ENCODE measurements at places on chromosomes 16 and 17. TPM values are rescaled to one million over a fixed set of nuclear protein-coding genes. Genes with fewer than 3 reads are reported as not detected.
A peak's percentile ranks its signal among the peaks of the same experiment; 100 is the strongest.

GRCh38 chr17:81295676-81296381 is 722 bp upstream of the SLC38A10 start:
- H3K27me3 ChIP-seq: no peaks in the 10 kb centered on the region
- H3K4me1 ChIP-seq: peaks cover 27% of the 10 kb centered on the region
- peaks cover 3% of the 10 kb centered on the region for H3K36me3 ChIP-seq
- peak overlapping the region; percentile 92 for H3K4me3 ChIP-seq

The RSAD1 gene
- 53.4 TPM for total RNA-seq

DNA sequence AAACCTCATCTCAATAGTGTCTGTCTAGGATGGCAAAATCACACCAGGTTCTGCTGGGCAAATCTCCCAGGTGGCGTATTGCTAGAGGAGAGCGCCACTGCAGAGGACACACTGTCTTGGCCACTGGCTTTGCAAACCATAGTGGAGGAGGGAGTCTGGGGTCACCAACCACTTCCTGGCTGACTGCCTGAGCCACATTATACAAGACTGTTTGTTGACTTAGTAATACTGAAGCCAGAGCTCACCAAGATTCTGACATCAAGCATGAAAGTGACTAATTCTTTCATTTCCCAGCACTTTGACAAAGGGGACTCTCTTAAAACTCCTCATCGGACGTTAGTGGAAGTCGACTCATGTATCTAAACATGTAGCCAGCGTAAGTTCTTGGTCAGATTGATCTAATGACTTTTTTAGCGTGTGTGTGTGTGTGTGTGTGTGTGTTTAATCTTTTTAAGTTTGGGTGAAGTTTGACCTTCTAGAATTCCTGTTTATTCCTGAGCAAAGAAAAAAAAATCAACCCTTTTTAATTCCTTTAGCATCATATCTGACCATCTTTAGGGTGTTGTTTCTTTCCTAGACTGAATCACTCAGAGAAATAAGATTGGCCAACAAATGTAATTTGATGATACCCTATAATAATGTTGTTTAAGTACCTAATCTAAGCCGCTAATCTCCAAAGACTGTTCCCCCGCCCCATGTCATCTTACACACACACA is 13.7 kb downstream of the PITPNC1 start:
- H3K4me1 ChIP-seq: peaks cover 55% of the 10 kb centered on the region
- H3K4me3 ChIP-seq: peak overlapping the region; percentile 65
- DNase-seq: peak; percentile 70
- H3K36me3 ChIP-seq: peaks cover 2% of the 10 kb centered on the region
- H3K27me3 ChIP-seq: no peaks in the 10 kb centered on the region

DNA sequence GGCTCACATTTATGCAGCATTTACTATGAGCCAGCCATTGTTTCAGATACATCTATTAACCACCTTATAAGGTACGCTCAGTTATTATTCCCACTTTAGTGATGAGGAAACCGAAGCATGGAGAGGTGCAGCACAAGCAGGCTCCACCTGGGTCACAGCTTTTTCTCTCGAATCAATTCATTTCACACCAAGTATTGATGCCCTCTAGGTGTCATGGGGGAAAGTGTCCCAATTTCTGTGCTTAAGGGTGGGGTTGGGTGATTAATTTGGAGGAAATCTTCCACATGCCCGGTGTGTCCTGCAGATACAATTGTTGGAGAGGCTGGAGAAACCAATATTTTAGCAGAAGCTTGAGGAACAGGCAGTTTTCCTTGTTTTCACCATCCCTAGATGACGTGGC is 62.7 kb upstream of the DNAJA2 start:
- H3K4me1 ChIP-seq: no peaks in the 10 kb centered on the region
- peak overlapping the region; percentile 73 for H3K4me3 ChIP-seq

GRCh38 chr16:75754141-75754540 is 27.9 kb upstream of the CPHXL start:
- H3K36me3 ChIP-seq: no peaks in the 10 kb centered on the region
- no peak for DNase-seq
- H3K4me1 ChIP-seq: no peaks in the 10 kb centered on the region
- peaks cover 6% of the 10 kb centered on the region for H3K27me3 ChIP-seq
- no peak overlapping the region for H3K27ac ChIP-seq
- H3K4me3 ChIP-seq: no peak overlapping the region

- H3K36me3 ChIP-seq: no peaks in the 10 kb centered on the region
- H3K4me3 ChIP-seq: no peak overlapping the region
- no peak overlapping the region for H3K27ac ChIP-seq
- DNase-seq: no peak
- H3K4me1 ChIP-seq: no peaks in the 10 kb centered on the region
Measured at GRCh38 chr16:3115561-3115960, 3.2 kb downstream of the ZNF205 start.

DNA sequence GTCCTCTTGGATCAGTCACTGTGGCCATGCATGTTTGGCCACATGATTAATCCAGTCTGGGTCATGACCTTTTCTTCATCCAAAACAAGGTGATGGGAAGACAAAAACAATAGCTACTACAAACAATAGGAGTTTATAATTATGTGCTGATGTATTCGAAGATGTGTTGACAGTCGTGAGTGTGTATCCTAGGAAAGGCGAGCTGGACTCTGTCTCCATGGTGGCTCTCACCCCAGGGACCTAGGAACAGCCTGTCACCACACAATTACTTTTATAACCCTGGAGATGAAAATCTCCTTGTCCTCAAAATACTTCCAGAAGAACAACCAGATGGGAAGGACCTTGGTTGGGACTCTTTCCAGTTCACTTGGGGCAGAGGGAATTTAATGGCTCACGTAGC is 9.8 kb upstream of the PLK1 start:
- DNase-seq: no peak
- peaks cover 80% of the 10 kb centered on the region for H3K36me3 ChIP-seq
- no peak overlapping the region for H3K27ac ChIP-seq

GRCh38 chr16:86891121-86891520 is 312.8 kb downstream of the FOXL1 start:
- peaks cover 3% of the 10 kb centered on the region for H3K27me3 ChIP-seq
- no peak overlapping the region for H3K4me3 ChIP-seq
- no peaks in the 10 kb centered on the region for H3K4me1 ChIP-seq

- H3K36me3 ChIP-seq: no peaks in the 10 kb centered on the region
- no peak overlapping the region for H3K27ac ChIP-seq
- no peak overlapping the region for H3K4me3 ChIP-seq
- DNase-seq: no peak
- no peaks in the 10 kb centered on the region for H3K4me1 ChIP-seq
- H3K27me3 ChIP-seq: peaks cover 12% of the 10 kb centered on the region
Measured at GRCh38 chr17:21113716-21114115, 13.0 kb upstream of the DHRS7B start.

- no peak overlapping the region for H3K4me3 ChIP-seq
- no peaks in the 10 kb centered on the region for H3K4me1 ChIP-seq
- peaks cover 29% of the 10 kb centered on the region for H3K27me3 ChIP-seq
- no peaks in the 10 kb centered on the region for H3K36me3 ChIP-seq
- DNase-seq: no peak
- no peak overlapping the region for H3K27ac ChIP-seq
Measured at GRCh38 chr16:11283820-11284248, 2.7 kb upstream of the PRM1 start.

The CCL17 gene
- 1.3 TPM for total RNA-seq

GRCh38 chr17:77254951-77255825 is 114.4 kb downstream of the SEC14L1 start:
- no peaks in the 10 kb centered on the region for H3K36me3 ChIP-seq
- no peak for DNase-seq
- no peak overlapping the region for H3K4me3 ChIP-seq
- no peak overlapping the region for H3K27ac ChIP-seq
- H3K4me1 ChIP-seq: no peaks in the 10 kb centered on the region

The NOG gene
- total RNA-seq: not detected

DNA sequence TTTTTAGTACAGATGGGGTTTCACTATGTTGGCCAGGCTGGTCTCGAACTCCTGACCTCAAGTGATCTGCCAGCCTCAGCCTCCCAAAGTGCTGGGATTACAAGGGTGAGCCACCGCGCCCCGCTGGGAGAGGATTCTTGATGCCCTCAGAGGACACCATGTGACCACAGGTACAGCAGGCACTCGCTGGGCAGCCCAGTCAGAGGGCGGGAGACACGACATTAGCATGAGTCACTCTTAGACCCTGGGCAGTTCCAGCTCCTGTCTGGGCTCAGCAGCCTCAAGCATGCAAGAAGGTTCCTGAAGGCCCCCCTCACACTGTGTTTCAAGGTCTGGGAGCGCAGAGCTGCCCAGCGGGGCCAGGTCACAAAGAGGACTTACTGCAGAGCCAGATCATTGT is 11.9 kb downstream of the STAC2 start:
- no peak overlapping the region for H3K27ac ChIP-seq
- peaks cover 8% of the 10 kb centered on the region for H3K4me1 ChIP-seq
- H3K27me3 ChIP-seq: peaks cover 29% of the 10 kb centered on the region
- H3K36me3 ChIP-seq: no peaks in the 10 kb centered on the region
- DNase-seq: no peak

DNA sequence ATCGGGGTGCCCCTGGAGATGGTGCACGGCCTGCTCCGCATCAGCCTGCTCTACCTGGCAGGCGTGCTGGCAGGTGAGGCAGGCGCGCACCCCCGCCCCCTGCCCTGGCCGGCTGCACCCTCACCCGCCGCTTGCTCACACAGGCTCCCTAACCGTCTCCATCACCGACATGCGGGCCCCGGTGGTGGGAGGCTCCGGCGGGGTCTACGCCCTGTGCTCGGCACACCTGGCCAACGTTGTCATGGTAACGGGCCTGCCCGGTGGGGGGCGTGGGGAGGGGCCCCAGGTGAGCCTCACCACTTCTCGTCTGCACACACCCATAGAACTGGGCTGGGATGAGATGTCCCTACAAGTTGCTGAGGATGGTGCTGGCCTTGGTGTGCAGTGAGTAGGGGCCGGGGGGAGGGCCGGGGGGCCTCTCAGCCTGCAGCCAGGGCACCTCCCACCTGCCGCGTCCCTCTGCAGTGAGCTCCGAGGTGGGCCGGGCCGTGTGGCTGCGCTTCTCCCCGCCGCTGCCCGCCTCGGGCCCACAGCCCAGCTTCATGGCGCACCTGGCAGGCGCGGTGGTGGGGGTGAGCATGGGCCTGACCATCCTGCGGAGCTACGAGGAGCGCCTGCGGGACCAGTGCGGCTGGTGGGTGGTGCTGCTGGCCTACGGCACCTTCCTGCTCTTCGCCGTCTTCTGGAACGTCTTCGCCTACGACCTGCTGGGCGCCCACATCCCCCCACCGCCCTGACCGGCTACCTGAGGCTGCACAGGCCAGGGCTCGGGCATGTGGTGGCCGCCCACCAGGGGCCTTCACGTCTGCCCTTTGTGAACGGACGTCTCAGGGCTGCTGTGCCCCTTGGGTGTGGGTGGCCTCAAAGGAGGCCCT is 2.1 kb downstream of the RHBDL1 start:
- peaks cover 7% of the 10 kb centered on the region for H3K27me3 ChIP-seq
- H3K27ac ChIP-seq: no peak overlapping the region
- peaks cover 3% of the 10 kb centered on the region for H3K4me1 ChIP-seq
- DNase-seq: no peak
- peaks cover 17% of the 10 kb centered on the region for H3K36me3 ChIP-seq
- H3K4me3 ChIP-seq: no peak overlapping the region

GRCh38 chr16:86302421-86303109 is 207.8 kb upstream of the FOXF1 start:
- DNase-seq: no peak
- H3K4me3 ChIP-seq: no peak overlapping the region
- H3K36me3 ChIP-seq: no peaks in the 10 kb centered on the region

DNA sequence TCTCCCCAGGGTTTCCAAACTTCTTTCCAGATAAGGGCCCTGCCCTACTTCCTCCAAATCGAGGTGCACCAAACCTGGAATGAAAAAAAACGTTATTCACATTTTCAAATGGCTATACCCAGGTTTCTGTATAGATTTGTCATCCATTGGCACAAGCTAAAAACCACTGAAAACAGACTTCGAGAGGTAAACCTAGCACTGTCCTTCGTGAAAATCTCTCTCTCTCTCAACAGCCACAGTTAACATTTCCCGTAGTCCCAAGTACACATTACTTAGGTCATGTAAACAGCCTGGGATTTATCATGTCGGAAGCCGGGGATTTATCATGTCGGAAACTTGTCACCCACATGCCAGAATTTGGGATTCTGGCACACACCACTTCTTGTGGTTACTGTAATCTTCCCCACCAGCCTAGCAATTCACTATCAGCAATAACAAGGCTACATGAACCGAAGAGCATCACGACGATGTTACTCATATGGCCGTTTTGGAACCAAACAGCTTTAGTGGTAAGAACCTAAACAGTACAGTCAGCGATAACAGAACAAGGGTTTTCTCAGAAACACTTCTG is 1.2 kb downstream of the DDX5 start:
- H3K4me1 ChIP-seq: peaks cover 60% of the 10 kb centered on the region
- H3K4me3 ChIP-seq: peak overlapping the region; percentile 97
- no peak for DNase-seq
- H3K36me3 ChIP-seq: peaks cover 64% of the 10 kb centered on the region

The FOXL1 gene
- 0.05 TPM for total RNA-seq

All from activated T-helper 1 cell treated with anti-CD3 and anti-CD28 coated beads, Interleukin-12 subunit alpha, Interleukin-12 subunit beta, Interleukin-2, Interleukin-4 antibody, amounts not matched to agents 30 ng/mL and 10 ng/mL and 1 ng/mL, durations not matched to agents 14 hours and 24 hours and 36 hours (primary cell).